PC-9 (cell line): ENCODE measurements at places on chromosomes 5 and 9.

DNA sequence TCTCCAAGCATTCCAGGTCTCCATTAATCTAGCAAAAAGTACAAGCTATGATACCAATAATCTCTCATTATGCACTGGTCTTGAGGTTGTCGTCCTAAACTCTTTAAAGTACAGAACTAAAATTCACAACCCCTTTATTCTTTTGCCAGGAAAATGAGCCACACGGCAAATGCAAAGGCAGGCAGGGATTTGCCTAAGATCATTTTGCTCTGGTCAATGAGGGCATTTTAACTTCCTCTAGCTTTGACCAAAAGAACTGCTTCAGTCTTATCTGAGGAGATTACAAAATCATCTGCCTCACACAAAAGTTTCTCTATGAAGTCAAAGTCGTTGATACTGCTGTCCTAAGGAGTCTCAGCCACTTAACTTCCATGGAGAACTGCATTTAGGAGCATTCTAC is 51.8 kb downstream of the EPB41L4B start:
- H3K4me1 ChIP-seq: no peaks in the 10 kb centered on the region
- H3K36me3 ChIP-seq: 0 out of 2 replicates have a peak, but pooled peaks cover 4% of the 10 kb centered on the region
- no peak overlapping the region for H3K4me3 ChIP-seq
- no peak overlapping the region for H3K27ac ChIP-seq
- no peak for DNase-seq
- no peaks in the 10 kb centered on the region for H3K27me3 ChIP-seq

DNA sequence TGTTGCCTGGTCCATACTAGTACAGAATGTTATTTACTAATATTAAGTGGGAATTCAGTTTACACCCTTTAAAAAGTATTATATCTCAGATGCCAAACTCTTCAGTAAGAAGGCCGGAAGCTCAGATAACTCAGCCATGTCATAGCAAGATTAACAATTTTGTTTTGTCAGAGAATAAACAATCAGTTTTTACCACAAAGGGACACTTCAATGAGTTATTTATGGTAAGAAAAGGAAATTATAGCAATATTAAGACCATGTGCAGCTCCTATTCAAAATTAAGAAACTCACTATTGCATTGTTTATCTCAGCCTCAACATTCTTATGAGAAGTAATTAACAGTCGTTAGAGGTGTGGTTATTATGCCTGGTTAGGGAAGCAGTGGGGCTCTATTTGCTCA is 13.1 kb upstream of the ARL15 start:
- no peaks in the 10 kb centered on the region for H3K36me3 ChIP-seq
- DNase-seq: no peak
- no peak overlapping the region for H3K4me3 ChIP-seq
- H3K27me3 ChIP-seq: no peaks in the 10 kb centered on the region

- H3K4me1 ChIP-seq: no peaks in the 10 kb centered on the region
- no peak overlapping the region for H3K4me3 ChIP-seq
- H3K27ac ChIP-seq: no peak overlapping the region
- no peak for DNase-seq
These were observed 18.8 kb downstream of the PTAR1 start for GRCh38 chr9:69740872-69741505.

DNA sequence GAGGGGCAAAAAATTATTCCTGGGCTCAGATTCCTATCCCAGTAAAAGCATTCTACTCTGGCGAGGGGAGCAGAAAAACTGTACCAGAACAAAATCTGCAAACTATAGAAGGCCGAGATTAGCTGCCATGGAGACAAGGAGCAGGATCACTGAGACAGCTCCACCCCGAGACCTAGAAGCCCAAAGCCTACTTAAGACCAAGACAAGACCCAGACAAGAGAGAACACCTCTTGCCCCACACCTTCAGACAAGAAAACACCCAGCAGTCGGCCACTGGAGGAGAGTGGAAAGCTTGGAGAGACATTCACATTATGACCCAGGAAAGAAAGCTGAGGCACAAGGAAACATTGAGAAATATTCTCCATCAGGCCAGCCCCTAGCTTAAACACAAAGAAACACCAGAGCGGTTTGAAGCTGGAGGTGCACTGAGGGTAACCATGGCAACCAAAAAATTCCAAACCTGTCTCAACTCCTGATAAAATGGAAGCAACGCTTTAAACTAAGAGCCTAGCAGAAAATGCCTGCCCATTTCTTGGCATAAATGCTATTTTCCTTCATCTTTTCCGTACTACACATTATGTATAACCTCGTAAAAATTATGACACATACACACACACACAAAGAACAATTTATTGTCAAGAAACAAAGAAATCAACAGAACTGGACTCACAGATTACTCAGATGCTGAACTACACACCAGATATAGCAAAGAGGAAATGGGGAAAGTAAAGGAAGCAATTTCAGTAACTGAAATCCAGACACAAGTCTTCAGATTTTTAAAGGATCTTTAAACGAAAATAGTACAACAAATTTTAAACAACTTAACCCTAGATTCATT is 53.8 kb upstream of the FTMT start:
- no peaks in the 10 kb centered on the region for H3K36me3 ChIP-seq
- no peaks in the 10 kb centered on the region for H3K4me1 ChIP-seq
- no peak for DNase-seq
- H3K27ac ChIP-seq: no peak overlapping the region

GRCh38 chr9:101018467-101018866 is 10.1 kb upstream of the PLPPR1 start:
- H3K4me1 ChIP-seq: no peaks in the 10 kb centered on the region
- H3K4me3 ChIP-seq: no peak overlapping the region
- DNase-seq: no peak
- H3K27ac ChIP-seq: no peak overlapping the region
- H3K36me3 ChIP-seq: no peaks in the 10 kb centered on the region

DNA sequence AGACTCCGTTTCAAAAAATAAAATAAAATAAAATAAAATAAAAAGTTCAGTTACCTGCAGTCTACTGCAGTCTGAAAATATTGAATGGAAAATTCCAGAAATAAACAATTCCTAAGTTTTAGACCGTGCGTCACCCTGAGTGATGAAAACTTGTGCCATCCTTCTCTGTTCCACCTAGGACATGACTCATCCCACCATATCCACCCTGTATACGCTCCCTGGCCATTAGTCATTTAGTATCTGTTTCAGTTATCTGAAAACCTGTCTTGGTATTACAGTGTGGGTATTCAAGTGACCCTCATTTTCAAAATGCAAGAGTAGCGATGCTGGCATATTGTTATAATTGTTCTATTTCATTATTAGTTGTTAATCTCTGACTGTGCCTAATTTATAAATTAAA is 51.8 kb upstream of the TEX48 start:
- no peak for DNase-seq
- 0 out of 2 replicates have a peak, but pooled peaks cover 4% of the 10 kb centered on the region for H3K4me1 ChIP-seq
- peak overlapping the region; percentile 57 for H3K27ac ChIP-seq
- H3K27me3 ChIP-seq: no peaks in the 10 kb centered on the region
- H3K4me3 ChIP-seq: no peak overlapping the region

DNA sequence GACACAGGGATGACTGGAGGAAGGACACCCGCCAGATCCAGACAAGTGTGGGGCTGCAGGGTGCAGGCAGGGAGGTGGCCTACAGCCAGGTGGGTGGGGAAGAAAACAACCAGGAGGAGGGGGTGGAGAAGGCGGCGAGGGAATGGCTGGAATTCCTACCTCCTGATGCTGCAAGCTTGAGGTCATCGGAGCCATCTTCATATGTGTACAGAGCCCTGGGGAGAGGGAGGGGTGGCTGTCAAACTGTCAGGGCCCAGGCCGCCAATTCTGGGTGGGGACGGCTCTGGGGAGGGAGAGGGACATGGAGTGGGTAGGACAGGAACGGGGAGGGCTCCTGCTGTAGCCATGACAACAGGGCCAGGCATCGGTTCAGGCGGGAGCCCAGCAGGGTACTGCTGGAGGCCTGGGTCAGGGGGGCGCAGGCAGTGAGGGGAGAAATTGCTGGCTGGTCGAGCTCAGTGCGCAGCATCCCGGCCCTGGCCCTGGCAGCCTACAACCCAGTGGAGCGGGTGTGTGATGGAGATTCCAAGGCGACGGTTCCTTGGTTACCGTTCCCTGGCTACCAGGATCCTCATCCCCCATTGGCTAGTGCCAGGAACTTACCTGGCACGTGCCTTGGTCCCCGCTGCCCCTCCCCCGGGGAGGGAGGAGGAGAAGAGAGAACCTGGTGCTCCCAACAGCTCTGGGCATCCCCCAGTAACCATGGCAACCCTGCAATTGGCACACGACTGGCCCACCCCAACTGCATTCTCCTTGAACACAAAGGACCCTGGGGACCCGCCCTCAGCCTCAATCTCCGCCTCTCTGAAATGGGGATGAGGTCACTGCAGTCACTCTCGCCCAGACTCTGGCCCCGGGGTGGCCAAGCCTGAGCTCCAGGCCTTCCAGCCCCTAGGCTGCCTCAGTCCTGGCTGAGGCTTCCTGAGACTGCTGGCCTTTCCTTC is 4.5 kb downstream of the DBN1 start:
- no peak overlapping the region for H3K4me3 ChIP-seq
- no peaks in the 10 kb centered on the region for H3K27me3 ChIP-seq
- peak; percentile 73 for DNase-seq
- peaks cover 22% of the 10 kb centered on the region for H3K4me1 ChIP-seq
- H3K27ac ChIP-seq: no peak overlapping the region

DNA sequence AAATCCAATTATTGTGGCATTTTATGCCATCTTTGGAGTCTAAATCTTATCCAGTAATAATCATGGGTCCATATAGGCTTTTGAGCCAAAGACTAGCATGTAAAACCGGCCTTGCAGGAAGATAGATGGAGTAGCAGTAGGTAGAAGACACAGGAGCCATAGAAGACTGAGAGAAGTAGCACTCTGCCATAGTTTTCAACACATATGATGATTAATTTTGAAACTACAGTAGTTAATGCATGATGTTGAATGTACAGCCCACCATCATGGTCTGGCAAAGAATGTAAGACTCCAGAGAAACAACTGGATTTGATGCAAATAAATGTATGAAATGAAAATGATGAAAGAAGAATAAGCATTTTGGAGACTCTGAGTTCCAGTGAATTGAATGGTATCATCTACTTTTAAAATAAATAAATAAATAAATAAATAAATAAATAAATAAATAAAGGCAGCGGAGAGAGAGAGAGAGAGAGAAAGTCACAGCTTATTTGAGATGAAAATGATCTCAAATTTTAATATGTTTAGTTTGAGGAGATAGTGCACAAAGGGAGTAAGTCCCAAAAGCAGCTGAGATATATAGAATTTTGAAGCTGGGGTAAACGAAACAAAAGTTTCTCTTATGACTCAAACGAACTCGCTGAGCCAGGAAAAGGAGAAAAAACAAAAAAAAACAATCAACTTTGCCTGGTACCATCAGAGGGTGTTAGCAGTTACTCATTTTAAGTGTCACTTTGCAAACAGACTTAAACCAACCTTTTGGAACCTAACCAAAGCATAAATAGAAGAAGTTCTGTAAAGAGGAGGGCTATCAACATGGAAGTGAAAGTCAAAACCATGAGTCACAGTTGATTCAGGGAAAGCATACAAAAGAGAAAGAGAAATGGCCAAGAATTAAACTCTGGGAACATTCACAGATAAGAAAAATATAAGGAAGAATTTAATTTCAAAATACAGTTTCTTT is 388.7 kb downstream of the CETN3 start:
- no peaks in the 10 kb centered on the region for H3K36me3 ChIP-seq
- peak overlapping the region; percentile 23; the same call in 1 of the 2 replicates for H3K4me3 ChIP-seq
- H3K27me3 ChIP-seq: no peaks in the 10 kb centered on the region
- DNase-seq: peak; percentile 80
- H3K4me1 ChIP-seq: peaks cover 11% of the 10 kb centered on the region; the same call in 1 of the 2 replicates

DNA sequence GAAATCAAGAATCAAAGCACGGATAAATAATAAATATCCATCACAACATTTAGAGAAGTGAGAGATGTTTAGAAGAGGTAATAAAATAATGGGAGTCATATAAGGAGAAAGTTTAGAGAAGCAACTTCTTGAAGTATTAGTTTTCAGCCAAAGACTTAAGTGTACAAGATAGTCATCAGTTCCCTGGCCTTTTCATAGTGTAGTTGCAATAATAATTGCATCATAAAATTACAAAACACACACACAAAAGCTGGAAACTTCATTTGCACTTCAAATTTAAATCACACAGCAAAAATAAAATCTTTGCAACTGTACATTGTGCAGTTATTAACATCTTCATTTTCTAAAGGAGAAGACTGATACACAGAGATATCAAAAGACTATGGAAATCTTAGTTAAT is 319.1 kb upstream of the RGMB start:
- no peaks in the 10 kb centered on the region for H3K27me3 ChIP-seq
- H3K4me3 ChIP-seq: no peak overlapping the region
- no peaks in the 10 kb centered on the region for H3K4me1 ChIP-seq
- H3K27ac ChIP-seq: no peak overlapping the region

GRCh38 chr5:102380174-102380573 is 84.1 kb upstream of the SLCO4C1 start:
- no peak overlapping the region for H3K4me3 ChIP-seq
- H3K27me3 ChIP-seq: no peaks in the 10 kb centered on the region
- H3K4me1 ChIP-seq: no peaks in the 10 kb centered on the region
- no peaks in the 10 kb centered on the region for H3K36me3 ChIP-seq
- H3K27ac ChIP-seq: no peak overlapping the region

DNA sequence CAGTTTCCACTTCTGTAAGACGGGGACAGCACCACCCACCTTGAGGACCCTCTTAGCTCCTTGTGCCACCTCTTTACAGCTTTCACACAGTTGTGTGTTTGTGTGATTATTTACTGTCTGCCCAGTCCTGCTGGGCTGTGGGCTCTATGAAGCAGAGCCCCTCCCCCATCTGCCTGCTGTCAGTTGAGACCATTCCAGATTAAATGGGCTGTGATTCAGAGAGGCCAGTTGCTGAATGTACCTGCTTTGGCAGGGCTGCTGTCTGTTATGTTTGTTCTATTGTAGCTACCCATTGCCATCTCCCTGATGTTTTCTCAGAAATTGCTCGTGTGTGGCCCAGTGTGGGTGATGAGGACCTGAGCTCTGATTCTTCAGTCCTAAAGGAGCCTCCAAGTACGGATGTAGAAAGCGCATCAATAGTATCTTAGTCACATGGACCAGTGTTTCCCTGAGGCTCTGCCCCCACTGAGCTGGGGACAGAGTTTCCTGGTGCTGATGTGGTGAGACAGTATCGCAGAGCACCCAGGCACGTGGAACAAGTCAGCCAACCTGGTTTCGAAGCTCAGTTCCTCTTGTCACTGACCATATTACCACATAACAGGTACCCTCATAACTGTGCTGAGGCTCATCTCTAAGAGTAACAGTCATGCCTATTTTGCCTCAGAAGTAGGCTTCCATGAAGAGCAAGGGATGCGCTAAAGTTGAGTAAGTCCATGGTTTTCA is 3.7 kb downstream of the ANGPTL2 start:
- H3K27me3 ChIP-seq: no peaks in the 10 kb centered on the region
- no peaks in the 10 kb centered on the region for H3K36me3 ChIP-seq
- no peak for DNase-seq
- no peak overlapping the region for H3K27ac ChIP-seq
